ENCODE measurements at places on chromosomes 2 and 18. TPM values are rescaled to one million over a fixed set of nuclear protein-coding genes. Genes with fewer than 3 reads are reported as not detected.

SOCS6 gene
- polyA plus RNA-seq = 34.0 TPM

CLEC4F gene
- polyA plus RNA-seq = 0.12 TPM

HOXD4 gene
- 60.4 TPM for polyA plus RNA-seq

DPYSL5 gene
- 6.8 TPM for polyA plus RNA-seq

C18orf54 gene
- polyA plus RNA-seq = 15.8 TPM

ZCCHC2 gene
- polyA plus RNA-seq = 19.0 TPM

TXNL4A gene
- polyA plus RNA-seq = 77.2 TPM

ASIC4 gene
- polyA plus RNA-seq = 0.20 TPM

LYG1 gene
- polyA plus RNA-seq = 4.2 TPM

Data from left kidney (tissue), 8 donors.